Esophagus squamous epithelium (tissue), 5 donors: ENCODE measurements at places on chromosomes 1 and 21. TPM values are rescaled to one million over a fixed set of nuclear protein-coding genes. Genes with fewer than 3 reads are reported as not detected.

The CORT gene
- total RNA-seq = not detected

DNA sequence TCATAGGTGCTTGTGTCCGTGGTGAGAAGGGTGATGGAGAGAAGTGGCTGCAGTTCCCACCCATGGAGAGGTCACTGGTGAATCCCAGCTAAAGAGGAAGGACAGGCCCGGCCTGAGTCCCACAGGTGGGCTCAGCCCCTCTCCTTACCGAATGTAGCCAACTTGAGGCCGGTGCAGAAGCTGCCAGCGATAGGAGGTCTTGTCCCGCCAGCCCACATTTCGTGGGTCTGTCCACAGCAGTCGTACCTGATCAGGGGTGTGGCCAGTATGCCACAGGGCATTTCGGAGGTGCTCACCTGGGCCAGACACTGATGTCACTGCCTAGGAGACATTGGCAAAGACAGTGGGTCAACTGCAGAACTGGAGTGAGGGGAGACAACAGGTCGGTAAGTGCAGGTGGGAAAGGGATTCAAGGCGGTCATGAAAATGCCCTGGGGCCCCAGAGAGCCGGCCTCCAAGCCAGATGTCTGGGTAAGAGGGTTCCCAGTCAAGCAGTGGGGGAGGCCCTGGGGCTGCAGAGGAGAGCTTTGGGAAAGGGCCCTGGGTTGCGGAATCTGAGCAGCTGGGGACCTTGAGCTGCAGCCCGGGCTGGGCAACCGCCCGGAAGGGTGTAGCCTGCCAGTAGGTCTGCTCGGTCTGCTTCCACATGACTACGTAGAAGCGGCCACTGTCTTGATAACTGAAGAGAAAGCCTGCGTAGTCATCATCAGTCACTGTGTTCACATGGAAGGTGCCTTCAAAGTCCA is 10.6 kb downstream of the THBS3 start:
- DNase-seq = no peak

DNA sequence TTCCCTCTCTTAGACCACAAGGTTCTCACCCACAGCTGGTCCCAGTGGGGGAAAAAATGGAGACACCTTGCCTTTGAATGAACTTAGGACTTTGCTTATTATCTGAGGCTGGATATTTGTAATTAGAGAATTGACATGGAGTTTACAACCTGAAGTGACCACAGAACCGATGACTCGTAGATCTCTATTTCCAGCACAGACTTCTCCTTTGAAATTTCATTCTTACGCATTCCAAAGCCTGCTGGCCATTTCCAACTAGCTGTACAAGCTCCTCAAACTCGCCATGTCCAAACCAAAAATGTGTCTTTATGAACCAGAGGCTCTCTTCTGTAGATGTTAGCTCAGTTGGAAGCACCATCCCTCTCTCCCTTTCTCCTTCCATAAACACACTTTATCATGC is 12.0 kb downstream of the RAB7B start:
- no peak for DNase-seq

GRCh38 chr1:74161497-74161896 is 36.5 kb downstream of the LRRIQ3 start:
- no peak for DNase-seq

DNA sequence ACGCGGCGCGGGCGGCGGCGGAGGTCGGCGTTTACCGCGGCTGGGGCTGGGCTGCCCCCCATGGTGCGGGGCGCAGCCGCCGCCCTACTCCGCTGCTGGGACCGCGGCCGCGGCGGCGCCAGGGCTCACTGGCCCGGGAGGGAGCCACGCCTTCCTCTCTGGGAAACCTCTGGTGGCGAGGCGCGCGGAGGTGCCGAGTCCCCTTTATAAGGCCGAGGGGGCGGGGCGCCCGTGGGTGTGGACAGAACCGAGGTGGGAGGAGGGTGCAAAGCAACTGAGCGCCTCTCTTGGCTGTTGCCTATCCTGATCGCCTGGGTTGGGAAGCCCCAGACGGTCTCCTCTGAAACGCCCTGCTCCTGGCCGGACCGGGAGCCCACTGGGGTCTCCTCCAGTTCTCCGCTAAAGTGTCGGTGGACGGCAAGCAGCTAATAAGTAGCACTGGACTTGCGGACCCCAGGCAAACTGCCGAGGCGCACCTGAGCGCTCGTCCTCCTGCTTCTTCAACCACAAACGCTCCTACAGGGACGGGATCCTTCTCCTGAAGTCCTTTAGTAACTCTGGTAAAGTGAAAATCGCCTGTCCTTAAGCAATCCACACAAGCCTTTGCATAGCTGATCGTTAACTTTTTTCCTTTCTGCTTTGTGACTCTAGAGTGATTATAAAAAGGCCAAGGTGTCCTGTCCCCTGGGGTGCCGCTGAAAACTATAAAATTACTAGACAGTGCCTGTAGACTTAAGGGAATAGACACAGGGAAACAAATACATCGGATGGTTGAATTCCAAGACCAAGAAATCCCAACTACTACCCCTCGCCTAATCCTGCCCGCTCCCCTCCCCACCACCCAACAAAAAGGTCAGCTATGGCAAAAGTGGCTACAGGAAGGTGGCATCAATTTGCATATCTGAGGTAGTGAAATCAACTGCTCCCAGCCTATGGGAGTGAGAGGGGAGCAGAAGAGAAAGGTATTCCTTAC is at the start of gene PTGER3:
TSS of gene PTGER3 (minus strand) at position 182 of the 973 bp plus-strand sequence. CDS start 239 bp downstream, outside the sequence.
- no peak for DNase-seq
